Amygdala (tissue), 56 donors: ENCODE measurements at places on chromosomes 12 and 14.

GRCh38 chr12:47362126-47362705 lies 282.5 kb upstream of the AMIGO2 start:
- DNase-seq = no peak

- DNase-seq = no peak
Measured at GRCh38 chr12:130977743-130978095, 24.0 kb downstream of the ADGRD1 start.

DNA sequence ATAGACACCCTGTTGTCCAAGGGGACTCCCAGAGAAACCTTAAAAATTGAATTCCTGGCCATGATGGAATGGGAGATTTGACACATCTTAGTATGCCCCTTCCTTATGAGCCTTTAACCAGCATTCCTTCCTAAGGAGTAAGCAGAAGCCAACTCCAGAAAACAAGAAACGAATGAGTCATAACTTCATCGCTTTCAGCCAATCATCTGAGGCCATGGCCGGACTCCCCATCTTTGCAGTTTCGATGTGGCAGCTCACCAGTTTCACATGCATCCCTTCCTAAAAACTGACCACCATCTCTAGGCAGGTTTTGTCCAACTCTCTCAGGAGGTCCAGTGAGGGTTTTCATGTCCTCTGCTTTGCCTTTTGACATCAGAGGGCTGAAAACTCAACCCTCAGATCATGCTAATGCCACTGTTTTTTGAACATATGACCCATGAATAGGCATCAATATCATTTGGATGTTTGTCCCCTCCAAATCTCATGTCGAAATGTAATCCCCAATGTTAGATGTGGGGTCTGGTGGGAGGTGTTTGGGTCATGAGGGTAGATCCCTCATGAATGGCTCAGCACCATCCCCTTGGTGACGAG lies 19.9 kb downstream of the DAAM1 start:
- no peak for DNase-seq

DNA sequence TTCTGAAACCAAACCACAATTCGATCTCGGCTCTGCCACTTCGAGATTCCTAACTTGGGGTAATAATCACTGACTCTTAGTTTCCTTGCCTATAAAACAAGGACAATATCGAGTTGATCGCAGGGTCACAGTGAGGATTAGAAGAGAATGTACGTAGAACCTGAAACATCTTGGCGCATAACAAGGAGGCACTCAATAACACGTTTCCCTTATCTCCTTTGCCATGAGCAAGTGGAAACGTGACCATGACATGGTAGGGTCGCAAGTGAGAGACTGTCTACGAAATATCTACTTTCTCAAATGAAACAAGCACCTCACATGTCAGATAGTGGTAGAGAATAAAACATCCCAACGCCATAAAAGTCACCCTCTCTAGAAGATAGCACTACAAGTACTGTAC lies 2.3 kb downstream of the DICER1 start:
- DNase-seq = no peak

GRCh38 chr12:66607147-66607546 lies 71.7 kb downstream of the GRIP1 start:
- DNase-seq = no peak

DNA sequence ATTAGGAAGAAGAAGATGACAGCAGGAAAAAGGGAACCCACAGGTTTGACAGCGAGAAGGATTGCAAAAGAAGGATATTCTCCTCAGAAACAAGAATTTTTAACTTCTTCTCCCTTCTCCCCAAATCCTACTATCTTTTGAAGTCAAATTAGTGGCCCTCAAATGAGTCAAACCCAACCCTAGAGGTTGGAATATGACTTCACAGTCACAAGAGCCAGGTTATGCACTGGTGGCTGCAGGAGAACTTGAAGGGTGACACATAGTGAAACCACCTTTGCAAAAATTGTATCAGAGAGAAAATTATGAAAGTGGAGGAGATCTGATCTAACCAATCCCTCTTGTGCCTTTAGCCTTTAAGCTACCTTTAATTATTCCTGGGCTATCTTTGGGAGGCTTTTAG lies 386.2 kb upstream of the CCDC196 start:
- no peak for DNase-seq

DNA sequence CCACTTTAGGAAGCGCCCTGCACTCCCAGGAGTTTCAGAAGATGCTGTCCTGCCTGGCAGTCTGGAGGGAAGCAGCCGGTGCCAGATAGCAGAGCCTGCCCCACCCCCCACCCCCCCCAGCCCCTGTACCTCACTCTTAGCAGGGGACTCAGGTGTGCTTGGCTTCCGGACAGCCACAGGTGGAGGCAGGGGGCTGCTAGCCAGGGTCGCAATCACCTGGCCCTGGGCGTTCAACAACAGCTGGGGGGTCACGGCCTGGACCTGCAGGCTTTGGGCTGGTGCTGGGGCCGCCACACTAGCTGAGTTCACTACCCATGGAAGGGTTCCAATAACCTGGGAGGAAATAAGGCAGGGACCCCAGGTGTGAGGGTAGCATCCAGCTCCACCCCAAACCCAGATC lies 22.0 kb downstream of the POU6F1 start:
- no peak for DNase-seq

DNA sequence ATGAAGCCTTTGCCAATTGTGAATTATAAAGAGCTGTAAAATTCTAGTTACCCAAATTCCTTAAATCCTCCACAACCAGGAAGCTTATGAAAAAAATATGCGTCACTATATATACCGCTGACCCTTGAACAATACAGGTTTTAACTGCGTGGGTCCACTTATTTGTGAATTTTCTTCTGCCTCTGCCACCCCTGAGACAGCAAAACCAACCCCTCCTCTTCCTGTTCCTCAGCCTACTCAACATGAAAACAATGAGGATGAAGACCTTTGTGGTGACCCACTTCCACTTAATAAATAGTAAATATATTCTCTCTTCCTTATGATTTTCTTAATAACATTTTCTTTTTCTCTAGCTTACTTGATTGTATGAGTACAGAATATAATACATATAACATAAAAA lies 42.2 kb downstream of the CMKLR1 start:
- DNase-seq = no peak

DNA sequence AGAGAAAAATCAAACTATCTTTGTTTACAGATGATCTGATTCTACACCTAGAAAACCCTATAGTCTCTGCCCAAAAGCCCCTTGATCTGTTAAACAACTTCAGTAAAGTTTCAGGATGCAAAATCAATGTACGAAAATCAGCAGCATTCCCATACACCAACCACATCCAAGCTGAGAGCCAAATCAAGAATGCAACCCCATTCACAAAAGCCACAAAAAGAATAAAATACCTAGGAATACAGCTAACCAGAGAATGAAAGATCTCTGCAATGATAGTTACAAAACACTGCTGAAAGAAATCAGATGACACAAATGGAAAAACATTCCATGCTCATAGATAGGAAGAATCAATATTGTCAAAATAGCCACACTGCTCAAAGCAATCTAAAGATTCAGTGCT lies 265.7 kb downstream of the AEBP2 start:
- DNase-seq = no peak

- no peak for DNase-seq
Measured at GRCh38 chr14:78968265-78968664, 798.1 kb downstream of the NRXN3 start.

DNA sequence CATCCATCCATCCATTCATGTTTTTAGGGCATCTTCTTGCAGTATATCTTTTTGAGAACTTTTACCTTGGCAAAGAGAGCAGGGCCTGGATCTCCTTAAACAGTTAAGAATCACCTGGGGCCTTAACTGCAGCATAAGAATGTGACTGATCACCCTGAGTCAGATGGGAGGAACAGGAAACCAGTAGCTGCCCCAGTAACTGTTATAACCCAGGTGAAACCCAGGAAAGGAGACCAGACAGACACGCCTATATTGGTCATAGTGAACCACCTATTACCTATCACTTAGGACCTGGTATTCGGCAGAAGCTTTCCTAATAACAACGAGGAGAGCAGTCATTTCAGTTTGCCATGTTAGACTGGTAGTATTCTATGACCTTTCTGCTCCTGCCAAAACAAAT lies 43.4 kb upstream of the NR2C1 start:
- DNase-seq = no peak

DNA sequence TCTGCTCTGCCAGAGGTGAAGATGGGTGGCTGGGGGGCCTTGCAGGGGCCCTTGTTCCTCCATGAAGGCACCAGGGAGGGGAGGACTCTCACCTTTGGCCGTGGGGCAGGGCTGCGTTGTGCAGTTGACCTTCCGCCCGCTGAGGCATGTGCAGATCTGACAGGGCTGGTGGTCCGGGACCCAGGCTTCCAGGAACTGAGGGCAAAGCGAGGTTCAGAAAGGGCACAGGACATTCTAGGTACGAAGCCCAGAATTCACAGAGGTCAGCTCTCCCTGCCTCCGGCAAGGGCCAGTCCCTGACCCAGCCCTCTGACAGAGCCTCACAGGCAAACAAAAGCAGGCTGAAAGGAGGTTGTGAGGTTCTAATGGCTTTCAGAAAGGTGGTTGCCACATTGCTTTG lies 40.4 kb upstream of the ANO2 start:
- DNase-seq = no peak

GRCh38 chr12:53743266-53744129 lies 8.3 kb downstream of the CISTR start:
- peak; percentile 24 for DNase-seq

DNA sequence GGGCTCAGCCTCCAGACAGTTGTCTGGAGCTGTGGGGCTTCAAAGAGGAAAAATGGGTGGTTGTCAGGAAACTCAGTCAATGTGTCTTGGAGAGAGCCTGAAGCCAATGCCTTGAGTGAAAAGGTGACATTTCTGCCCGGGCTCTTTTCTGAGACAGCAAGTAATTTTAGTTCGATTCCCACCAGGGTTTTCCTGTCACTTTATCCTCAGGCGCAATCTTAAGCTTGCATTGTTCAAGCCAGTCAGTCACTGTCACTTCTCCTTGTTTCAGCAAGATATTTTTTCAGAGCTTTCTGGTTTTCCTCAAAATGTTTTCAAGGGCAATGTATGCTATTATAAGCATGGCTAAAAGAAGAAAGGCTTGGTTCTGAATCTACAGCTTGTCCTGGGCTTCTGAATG lies 404.7 kb upstream of the SEL1L start:
- DNase-seq = no peak

GRCh38 chr14:42541535-42542001 lies 934.9 kb downstream of the LRFN5 start:
- DNase-seq = no peak
